WTC11 (cell line): ENCODE measurements at places on chromosomes 16 and 17. TPM values are rescaled to one million over a fixed set of nuclear protein-coding genes. Genes with fewer than 3 reads are reported as not detected.
A peak's percentile ranks its signal among the peaks of the same experiment; 100 is the strongest.

The PPL gene
- total RNA-seq = 28.5 to 29.6 TPM (median 28.7 TPM) in 3 replicates

The KRTAP4-5 gene
- total RNA-seq = not detected in 3 replicates

The TP53TG3B gene
- total RNA-seq = not detected in 3 replicates

DNA sequence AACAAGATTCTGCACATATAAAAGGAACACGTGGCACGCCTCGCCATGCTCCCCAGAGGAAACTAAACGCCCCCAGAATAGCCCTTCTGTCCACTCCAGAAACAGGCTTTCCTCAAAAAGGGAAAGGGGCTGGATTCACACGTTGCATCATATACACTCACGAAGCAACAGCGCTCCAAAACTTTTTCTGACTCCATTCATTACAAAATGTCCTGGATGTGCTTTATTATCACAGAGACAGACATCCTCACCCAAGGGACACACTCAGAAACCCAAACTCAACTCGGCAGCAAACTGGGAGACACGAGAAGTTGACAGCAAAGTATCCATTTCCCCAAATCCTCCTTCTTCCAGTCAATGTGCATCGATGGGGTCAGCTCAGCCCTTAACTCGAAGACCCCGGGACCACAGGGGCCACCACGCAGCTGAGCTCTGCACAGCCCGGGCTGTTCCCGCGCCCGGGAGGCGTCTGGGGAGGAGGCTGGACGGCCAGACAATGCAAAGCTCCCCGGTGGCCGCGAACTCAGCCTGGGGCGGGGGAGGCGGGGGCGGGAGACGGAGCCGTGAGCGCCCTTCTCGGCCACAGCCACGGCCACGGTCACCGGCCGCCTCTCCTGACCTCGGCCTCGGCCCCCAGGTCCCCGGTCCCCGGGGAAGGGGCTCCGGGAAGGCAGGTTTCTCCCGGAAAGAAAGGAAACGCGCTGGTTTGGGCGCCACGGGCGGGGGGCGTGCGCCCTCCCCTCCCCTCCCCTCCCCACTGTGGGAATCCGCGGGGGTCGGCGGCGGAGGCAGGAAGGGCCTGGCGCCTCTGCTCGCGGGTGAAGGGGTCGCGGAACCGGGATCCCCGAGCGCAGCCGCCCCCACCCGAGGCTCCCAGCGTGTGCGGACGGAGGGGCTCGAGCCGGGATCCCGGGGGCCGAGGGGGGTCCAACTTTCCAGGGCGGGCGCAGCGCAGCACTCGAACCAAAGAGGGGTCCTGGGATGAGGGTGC lies 1.2 kb downstream of the NXN start:
- DNase-seq = peak; percentile 48

DNA sequence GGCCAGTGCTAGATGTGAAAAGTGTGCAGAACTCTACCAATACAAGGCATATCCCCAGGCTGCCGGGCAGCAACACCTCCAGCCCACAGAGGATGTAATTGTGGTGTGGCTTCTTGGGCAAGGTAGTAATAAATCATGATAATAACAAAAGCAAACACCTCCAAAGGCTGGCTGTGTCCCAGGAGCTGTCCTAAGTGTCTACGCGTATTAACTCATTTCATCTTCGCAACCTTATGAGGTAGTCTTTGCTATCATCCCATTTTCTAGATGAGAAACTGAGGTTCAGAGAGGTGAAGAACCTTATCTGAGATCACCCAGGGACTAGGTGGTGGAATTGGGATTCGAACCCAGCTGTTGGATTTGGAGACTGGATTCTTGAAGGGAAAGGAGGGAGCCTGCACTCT lies 5.3 kb downstream of the PDK2 start:
- no peak for DNase-seq

DNA sequence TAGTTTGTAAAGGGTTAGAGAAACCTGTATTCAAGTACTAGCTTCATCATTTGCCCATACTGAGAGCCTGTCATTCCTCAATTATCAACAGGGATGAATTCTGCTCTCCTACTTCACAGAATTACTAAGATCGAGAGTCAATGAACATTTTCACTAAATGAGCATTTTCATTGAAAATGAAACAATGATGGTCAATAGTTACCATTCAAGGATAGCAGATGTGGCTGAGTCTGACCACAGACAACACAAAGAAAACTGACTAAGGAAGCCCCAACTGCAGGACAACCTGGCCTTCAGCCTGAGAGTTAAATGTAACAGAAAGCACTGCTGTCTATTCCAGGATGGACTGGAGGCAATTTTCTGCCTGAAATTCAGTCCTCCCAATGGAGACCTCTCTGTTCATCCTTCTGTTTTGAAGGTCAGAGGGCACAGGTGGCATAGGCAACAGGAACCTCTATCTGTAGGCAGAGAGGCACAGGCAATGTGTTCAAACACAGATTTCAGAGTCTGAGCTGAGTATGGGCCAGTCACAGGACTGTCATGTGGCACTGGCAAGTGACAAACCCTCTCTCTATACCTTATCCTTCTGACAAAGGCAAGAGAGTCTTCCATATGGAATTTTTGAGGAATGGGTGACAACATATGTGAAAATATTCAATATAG lies 19.5 kb downstream of the TRAF4 start:
- no peak for DNase-seq

- DNase-seq = no peak
Observed at GRCh38 chr16:51553910-51554309, 402.8 kb upstream of the SALL1 start.

The C17orf107 gene
- total RNA-seq = 8.2 to 8.7 TPM (median 8.7 TPM) in 3 replicates
